ENCODE measurements at places on chromosomes 3 and 15.
A peak's percentile ranks its signal among the peaks of the same experiment; 100 is the strongest.

- no peak for DNase-seq
Measured at GRCh38 chr15:92035961-92036360, 182.5 kb downstream of the SLCO3A1 start.

DNA sequence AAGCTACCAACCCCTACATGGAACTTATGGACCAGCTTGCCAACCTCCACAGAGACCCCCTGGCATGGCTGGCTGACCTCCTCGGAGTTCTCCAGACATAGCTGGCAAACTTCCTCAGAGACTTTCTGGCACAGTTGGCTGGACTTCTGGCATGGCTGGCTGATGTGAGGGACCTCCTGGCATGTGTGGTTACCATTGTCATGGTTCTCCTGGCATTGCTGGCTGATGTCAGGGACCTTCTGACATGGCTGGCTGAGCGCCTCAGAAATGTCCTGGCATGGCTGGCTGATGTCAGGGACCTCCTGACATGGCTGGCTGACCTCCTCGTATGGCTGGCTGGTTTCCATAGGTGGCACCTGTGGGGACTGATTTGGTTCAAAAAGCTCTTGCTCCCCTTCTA is 17.5 kb downstream of the MAP1A start:
- DNase-seq = no peak

DNA sequence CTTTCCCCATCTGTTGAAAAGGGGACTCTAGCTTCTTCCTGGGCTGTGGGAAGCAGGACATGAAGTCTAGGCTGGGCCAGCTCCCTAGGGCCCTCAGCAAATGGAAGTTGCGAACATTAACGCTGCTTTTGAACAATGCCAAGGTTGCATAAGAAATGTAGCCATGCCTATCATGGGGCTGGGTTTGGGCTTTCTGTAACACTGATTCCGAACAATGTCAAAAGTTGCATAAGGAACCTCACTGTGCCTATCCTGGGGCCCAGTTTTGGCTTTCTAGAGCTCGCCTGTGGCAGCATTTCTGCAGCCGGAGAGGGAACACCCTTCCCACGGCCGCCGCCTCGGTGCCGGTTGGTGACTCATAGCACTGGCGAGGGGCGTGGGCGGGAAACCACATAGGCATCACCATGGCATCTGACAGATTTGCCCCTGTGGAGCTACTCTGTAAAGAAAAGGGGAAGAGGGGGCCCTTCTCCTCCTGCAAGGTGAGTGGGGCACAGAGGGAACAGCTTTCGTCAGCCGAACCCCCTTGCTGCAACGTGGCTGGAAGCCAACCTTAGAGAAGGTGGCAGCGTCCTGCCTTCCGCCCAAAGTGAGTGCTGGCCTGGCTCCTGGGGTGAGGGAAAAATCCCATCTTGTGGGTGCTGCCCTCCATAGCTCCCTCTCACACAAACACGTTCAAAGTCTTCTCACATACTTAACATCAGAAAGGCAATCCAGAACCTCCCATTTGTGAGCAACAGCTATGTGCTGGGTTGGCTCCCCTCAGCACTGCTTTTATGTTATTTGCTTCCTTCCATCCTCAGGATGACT is 46.6 kb upstream of the ATP2B2 start:
- DNase-seq = peak; percentile 78

- peak; percentile 82 for DNase-seq
Measured at GRCh38 chr15:63610209-63610841, 13.1 kb downstream of the FBXL22 start.

DNA sequence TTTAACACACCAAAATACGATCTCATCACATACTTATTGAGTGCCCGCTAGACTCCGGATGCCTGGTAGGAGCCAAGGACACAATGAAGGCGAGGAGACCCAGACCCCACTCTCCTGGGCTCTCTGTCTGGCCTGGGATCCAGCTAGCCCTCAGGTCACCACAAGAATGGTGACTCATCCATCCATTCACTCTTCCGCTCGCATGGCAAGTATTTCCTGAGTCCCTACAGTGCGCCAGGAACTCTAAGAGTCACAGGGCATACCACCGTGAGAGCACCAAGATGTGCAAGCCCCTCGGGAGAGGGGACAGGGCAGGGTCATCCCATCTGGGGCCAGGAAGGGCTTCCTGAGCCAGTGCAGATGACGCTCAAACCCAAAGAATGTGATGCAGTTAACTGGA is 101.6 kb upstream of the PRR20G start:
- peak; percentile 52 for DNase-seq

GRCh38 chr3:27340534-27340933 is 28.6 kb downstream of the NEK10 start:
- DNase-seq = no peak

DNA sequence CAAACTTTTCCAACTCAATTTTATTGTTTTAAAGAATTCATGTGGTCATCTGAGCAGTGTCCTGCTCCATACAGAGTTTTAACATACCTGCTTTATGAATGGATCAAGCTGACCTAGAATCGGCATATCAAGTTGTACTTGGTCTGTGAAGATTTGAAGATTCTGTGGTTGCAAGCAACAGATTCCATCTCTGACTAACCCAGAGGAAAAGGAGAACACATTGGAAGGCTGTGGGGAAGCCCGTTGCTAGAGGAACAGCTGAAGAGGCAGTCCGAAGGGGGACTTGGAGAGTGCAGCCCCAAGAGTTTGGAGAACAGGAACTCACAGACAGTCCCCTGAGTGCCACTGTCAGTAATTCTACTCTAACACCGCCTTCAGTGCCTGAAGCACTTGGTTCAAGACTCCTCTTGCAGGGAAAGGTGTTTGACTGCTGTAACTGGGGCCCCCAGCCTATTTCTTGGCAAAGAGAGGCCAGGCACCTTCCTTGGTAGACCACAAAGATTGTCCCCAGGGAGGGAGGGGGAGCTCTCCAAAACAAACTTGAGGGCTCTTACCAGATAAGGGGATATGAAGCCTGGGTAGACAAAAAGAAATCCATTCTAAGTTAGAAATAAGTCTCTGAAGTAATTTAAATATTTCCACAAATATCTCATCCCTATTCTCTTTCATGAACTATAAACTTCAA is 88.8 kb downstream of the LARS2 start:
- DNase-seq = no peak

GRCh38 chr3:184954251-184954650 is 142.3 kb downstream of the VPS8 start:
- DNase-seq = no peak

- no peak for DNase-seq
Measured at GRCh38 chr3:43025423-43025822, 46.3 kb downstream of the GASK1A start.

GRCh38 chr15:42891569-42891968 is 29.0 kb downstream of the TTBK2 start:
- no peak for DNase-seq

DNA sequence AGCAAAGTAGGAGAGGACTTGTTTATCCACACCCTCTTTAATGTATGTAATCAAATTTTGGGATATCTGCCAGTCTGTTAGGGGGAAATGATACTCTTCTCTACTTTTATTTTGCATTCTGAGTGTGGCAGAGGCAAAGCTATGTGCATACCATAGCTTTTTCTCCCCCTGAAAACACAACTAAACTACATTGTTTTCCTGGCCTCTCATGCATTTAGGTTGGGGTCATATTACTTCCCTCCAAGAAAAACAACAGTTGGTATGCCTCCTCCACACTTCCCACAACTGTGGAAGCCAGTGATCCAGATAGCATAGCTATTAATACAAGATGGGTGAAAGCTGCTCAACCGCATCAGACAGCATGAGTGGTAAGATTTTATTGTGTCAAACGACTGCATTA is 6.9 kb downstream of the RPL15 start:
- DNase-seq = no peak

DNA sequence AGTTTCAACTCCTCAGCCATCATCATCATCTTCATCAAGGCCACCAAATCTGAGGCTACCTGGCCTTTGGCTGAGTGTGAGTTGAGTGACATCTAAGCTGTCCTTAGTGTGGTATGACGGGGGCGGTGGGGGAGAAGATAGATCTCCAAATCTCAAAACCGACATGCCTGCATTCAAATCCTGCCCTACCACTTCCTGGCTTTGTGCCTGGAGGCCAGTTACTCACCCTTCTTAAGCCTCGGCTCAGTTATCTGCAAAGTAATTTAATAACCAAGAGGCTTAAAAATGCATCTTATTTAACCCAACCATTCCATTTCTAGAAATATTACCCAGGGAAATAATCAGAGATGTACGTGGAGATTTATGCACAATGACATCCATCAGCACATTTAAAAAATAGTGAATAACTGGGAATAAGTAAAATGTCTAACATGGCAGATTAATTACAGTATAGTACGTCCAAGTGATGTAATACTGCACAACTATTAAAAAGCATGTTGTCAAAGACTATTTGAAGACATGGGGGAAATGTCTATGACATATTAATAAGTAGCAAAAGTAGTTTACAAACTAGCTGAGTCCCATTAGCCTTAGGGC is 167.4 kb downstream of the NTRK3 start:
- no peak for DNase-seq

DNA sequence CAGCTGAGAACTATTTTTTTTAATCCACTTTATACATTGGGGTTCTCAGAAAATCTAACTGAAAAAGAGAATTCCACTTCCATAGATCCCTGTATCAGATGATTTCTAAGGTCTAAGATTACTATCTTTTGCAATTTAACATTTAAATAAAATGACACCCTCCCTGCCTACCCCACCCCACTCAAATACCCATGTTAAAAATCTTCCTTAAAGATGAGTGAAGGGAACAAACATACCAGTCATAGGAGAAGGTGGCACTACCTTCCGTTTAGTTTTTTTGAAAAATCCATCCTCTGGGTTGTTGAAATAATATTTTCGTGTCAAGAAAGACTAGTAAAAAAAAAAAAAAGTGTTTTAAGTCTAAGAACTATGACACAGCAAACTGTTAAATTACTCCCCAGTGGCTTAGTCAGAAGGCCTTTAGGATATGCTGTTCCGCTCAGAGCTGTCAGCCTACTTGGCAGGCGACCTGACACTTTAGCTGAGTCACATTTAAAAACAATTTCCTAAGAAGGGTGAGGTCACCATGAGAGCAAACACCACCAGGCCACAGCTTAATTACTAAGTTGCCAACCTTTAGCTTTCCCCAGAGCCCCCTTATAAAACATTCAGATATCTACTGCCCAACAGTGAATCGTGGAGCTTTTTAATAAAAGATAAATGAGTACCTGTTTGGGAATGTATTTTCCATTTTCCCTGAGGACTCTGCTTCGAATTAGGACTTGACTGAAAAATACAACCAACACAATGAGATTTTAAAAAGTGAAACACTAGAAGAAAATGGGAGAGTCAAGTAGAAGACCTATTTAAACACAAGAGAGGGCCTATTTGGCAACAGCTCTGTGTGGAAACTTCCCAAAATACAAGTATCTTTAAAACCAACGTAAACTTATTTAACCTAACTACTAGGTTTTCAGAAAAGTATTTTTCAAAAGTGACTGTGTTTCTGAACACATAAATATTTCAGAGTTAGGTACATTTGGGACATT is 9.6 kb downstream of the EMC3 start:
- peak; percentile 98 for DNase-seq

DNA sequence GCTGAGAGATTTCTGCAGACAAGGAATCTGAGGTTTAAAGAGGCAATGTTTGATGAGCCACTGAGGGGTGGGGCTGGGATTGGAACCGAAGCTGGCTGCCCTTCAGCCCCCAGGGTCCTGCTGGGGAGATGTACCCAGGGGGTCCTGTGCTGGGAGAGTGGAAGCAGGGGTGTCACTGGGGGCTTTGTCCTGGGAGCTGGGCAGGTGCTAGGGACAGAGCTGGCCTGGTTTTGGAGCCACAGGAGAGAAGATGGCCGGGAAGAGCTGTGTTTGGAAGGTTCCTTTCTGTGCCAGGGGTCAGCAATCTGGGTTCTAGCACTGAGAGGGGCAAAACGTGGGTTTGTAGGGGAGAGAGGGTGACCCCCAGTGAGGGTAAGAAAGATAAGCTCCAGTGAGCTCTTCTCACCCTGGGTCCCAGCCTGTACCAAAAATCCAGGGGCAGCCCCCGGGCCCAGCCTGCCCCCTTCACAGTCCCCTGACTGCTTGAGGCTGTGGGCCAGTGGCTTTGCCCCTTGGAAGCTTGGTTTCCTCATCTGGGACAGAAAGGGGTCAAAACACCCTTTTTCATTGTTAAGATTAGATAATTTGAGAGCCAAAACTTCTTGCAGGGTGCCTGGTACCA is 69.6 kb downstream of the SMAD3 start:
- DNase-seq = no peak

DNA sequence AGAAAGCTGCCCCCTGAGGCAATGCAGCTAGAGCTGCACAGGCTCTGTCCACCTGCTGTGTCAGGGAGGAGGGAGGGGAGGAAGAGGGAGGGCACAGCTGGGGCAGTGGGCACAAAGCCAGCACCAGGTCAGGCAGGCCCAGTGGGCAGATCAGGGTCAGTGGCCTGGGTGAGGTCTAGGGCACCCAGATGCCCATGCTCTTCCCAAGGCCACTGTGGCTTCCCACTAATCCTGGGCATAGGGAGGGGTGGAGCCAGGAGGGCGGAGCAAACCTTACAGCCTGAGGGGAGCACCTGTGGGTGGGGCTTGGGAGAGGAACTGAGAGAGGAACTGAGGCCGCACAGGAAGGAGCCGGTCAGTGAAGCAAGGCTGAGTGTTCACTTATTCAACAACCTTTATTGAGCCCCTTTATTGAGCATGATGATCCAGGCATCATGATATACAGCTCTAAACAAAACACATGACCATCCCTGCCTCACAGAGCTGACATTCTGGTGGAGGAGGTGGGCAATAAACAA is 55.0 kb downstream of the RHCG start:
- no peak for DNase-seq

GRCh38 chr3:24551626-24552025 is 57.0 kb upstream of the THRB start:
- DNase-seq = no peak

DNA sequence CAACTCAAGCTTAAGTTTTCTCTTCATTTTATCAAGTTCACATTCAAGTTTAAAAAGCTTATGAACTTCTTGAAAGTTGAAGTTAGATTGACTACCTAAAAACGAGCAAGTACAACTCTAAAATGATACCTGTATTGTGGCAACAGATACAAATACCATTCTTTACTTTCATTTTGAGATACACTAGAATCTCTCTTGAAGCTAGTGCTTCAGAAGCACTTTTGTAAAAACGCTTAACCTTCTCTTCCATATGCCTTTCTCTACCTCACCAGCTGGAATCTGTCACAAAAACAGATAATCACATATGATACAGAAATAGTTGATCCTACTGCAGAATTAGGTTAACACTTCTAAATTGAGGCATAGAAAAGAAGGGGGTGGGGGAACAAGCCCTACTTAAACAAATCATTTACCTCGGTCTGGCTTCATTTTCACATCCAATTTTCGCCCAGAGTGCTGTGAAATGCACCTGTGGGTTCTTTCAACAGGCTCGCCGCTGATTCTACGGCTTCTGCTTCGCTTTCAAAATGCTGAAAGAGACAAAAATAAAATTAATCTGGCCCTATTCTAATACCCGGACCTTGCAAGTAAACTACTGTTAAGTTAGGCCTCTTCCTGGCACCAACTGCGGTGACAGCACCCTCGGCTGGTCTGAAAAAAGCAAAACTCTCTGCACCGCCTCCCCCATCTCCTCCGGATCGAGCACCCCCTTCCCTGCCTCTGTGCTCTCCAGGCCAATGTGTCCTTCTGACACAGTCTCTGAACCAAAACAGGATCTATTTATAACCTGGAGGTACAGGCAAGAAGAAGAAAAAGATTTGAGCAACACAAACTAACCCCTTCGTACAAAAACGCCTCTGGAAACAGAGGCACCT is 1.4 kb downstream of the ATOSA start:
- DNase-seq = peak; percentile 51

- DNase-seq = no peak
Measured at GRCh38 chr15:35309886-35310285, 224.8 kb upstream of the NANOGP8 start.

Data from H4 (cell line).